NCI-H1694 treated with DMSO at 0.1 percent for 48 hours (cell line): ENCODE measurements at places on chromosomes 7 and 10.

DNA sequence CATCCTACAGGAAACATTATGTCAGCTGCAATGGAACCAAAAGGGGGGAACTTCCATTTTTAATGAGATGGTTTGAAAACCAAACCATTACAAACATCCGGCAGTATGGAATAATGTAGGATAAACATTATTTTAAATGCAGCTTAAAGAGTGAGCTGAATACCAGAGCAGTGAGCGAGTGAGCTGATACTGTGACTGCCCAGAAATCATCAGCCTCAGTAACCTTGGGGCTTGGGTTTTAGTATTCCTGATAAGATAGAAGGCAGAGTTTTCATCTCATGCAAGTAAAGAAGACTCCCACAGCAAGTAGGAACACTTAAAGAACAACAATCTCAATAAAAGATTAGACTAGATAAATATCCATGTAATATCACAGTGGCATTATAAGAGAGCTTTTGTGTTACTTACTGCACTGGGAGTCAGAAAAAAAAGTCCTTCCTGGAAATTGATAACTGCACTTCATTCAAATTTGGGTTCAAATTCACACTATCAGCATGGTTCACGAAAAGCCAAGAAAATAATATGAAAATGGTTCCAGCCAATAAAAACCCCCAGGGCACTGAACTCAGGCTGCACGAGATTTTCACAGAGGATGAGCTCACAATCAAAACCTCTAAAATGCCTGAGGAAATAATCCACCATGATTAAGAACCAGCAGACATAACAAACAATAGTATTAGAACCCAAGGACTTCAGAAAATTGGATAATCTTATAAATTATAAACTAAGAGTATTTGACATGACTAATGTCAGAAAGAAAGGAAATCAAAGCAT, 115.7 kb downstream of the MTPAP start:
- no peak for DNase-seq

DNA sequence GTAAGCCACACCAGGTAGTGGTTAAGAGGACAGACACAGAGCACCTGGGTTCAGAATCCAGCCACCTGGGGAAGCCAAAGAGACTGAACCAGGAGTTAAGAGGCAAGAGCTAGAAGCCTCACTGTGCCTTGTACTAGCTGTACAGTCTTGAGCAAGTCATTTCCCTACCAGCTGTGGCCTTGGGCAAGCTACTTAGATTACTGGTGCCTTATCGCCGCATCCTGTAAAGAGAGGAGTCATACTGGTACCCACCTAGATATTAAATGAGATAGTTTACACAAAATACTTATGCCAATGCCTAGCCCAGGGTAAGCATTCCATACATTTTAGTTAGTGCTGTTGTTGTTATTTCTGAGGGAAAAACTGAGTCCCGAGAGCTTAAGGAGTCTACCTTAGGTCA, 47.7 kb downstream of the HABP2 start:
- DNase-seq = no peak

- no peak for DNase-seq
These were observed 93.9 kb upstream of the ZNF92 start for GRCh38 chr7:65279795-65280194.

GRCh38 chr10:115965376-115965775, 307.6 kb downstream of the GFRA1 start:
- DNase-seq = no peak

- peak; percentile 33 for DNase-seq
These were observed 701 bp upstream of the GBX1 start for GRCh38 chr7:151168003-151168786.

DNA sequence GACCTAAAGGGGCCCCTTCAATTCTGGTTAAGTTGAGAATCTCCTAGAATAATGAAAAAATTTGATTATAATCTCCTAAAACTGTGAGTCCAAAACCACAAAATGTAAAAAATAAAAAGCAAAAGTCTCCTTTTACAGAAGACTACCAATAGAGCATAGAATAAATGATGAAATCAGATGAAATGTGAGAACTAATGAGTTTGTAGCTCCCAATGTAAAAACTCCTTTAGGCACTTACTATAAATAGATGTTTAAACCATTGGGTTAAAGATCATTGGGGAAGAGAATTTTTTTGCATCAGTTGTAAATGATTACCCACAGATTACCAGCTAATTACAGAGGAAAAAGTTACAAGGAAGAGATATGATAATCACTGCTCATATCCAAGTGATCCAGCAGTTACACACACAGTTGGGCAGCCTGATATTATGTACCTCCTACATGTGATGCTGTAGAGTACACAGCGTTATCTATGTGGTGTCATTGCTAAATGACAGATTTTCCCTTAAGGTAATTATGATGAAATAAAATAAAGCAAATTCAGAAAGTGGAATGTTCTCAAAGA, 282.7 kb upstream of the SEMA3D start:
- no peak for DNase-seq

DNA sequence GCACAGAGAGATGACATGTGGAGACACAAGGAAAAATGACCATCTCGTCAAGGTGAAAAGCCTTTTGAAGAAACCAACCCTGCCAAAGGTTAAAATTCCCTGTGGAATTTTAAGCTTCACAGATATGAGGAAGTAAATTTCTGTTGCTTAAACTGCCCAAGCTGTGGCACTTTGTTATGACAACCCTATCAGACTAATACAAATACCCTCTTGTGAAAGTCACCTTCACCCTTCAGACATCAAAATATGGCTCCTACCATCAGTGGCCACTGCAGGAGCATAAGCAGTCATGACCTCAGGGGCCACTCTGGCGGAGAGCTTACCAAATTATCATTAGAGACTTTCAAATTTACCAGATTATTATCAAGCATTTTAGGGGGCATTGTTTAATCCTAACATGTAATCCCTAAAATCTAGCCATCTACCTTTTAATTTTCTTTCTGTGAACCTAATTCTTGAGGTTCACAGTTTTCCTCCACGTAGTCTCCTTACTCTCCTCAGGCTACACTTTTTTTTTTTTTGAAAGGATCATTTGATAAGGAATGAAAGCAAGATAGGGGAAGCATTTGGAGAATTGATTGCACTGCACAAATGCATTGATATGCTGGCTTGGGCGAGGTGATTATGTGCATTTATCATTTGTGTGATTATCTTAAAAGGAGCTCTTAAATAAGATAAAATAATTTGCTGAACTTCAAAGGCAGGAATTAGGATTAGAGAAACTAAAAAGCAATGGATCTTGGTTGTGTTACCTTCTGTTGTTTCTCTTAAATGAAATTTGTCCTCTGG, 90.3 kb downstream of the TMEM168 start:
- DNase-seq = no peak

DNA sequence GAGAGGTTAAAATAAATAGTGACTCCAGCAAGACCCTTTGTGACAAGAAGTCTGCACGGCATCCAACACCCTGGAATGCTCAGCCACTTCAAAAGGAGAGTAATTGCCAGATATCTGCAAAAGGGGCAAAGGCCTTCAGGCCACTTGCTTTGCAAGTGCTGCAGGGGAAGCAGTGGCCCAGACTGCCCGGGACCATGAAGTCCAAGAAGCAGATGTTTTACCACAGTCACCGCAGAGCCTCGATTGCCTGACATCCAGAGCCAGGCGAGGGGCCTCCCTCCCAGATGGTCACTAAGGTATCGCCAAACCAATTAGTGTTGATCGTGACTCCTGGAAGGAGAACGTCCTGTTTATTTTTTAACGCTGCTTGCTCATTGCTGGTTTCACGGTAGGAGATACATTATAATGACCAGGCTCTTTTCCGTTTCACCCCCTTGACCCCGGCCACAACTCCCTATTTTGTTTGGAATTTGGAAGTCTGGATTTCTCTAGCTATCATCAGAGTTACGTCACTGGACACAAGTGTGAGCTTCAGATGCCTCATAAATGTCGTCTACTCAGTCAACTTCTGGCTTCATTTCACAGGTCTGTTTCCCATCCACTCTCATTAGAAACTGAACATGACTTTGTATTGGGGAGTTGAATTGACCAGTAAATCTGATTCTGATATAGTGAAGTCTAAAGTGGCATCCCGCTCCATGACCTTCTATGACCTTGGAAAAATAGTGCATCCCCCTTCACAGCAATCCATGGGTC, 276.2 kb downstream of the WDR11 start:
- no peak for DNase-seq

GRCh38 chr10:43905512-43906236, 257.0 kb upstream of the ZNF32 start:
- no peak for DNase-seq
